ENCODE measurements at places on chromosomes 6 and 20. TPM values are rescaled to one million over a fixed set of nuclear protein-coding genes. Genes with fewer than 3 reads are reported as not detected.

DNA sequence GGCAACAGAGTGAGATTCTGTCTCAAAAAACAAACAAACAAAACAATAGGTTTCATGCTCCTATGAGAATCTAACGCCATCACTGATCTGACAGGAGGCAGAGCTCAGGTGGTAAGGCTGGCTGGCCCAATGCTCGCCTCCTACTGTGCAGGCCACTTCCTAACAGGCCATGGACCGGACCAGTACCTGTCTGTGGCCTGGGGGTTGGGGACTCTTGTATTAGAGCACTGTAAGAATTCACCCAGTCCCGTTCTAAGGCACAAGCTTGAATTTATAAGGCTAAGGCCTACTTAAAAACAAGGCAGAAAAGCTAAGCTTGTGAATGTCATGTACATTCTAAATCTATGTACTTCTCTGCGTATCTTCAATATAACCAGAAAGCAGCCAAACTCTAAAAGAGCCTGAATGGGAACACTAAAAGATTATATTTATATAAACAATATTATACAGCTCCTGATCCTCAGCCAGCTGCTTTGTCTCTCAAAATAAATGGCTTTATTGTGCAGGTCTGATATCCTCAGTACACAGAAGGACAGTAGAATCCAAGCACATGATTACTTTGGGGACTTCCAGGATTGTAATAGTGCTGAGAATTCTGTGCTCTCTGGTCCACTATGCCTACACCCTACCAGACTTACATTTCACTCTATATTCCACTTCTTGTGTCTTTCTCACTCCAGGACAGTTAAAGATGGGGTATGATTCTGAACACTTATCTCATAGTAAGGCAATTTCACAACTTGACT is 64.5 kb upstream of the DST start:
- DNase-seq: no peak

- DNase-seq: no peak
These were observed 531.8 kb downstream of the UTRN start for GRCh38 chr6:144816936-144817335.

The CST5 gene
- total RNA-seq: not detected

The SALL4 gene
- total RNA-seq: 0.08 TPM

Measured in cardiac septum (tissue), 1 donor.